ENCODE measurements at places on chromosomes 2 and 18.

GRCh38 chr2:218033590-218034496 lies 31.0 kb upstream of the TNS1 start:
- DNase-seq: no peak

DNA sequence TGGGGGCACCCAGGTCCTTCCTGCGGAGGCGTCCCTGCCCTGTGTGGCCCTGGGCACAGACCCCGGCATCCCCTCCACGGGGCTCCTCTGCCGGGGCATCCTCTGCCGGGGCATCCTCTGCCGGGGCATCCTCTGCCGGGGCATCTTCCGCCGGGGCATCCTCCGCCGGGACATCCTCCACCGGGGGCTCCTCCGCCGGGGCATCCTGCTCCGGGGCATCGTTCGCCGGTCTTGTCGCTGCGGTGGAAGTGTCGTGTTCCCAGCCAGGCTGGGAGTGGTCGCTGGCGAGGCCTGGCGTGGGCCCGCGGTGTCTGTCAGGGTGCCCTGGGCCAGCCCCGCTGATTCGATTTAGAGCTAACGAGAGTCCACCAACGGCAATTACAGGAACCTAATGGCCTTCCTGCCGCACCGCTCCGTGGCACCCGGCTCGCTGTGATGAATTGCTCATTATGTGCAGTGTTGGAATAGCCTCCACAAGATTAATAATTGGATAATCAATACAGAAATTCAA lies 115.1 kb downstream of the NFATC1 start:
- DNase-seq: no peak

- no peak for DNase-seq
Observed at GRCh38 chr2:168097431-168097830, 150.0 kb downstream of the STK39 start.

DNA sequence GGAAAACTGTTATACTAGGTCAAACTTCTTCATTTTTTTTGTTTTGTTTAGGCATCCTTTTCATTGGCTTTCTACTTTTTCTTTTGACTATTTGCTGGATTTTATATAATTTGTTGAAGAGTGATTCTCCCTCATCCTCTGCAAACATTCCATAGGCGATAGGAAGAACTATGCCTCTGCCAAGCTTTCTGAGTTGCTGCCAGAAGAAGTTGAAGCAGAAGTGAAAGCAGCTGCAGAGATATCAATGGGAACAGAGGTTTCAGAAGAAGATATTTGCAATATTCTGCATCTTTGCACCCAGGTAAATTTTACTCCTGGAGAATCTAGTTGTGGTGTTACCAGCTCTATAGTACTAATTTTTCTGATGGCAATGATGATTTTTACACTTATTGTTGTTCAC lies 25.4 kb downstream of the NOP58 start:
- no peak for DNase-seq

GRCh38 chr2:165295643-165296042 lies 56.4 kb downstream of the SCN2A start:
- DNase-seq: no peak

DNA sequence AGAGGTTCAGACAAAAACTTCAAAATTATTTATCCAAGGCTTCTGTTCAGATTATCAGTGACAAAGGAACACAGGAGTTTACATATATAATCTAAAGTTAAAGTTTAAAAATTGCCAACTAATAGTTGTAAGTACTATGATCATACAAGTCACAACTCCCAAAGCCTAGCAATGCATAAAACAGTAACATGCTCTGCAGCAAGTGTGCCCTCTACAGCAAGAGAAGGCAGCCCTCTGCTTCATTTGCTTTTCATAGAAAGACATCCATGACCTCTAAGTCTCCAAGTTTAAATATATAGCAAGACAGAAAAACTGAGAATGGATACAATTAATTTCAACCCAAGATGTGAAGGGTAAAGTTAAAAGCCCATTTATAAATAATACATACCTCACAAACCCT lies 13.3 kb downstream of the RAB1A start:
- no peak for DNase-seq

- no peak for DNase-seq
Observed at GRCh38 chr18:3354506-3354905, 92.6 kb downstream of the MYL12B start.

- DNase-seq: no peak
Observed at GRCh38 chr2:115077626-115078025, 635.2 kb downstream of the DPP10 start.

GRCh38 chr18:31710826-31711225 lies 26.4 kb upstream of the B4GALT6 start:
- DNase-seq: no peak

DNA sequence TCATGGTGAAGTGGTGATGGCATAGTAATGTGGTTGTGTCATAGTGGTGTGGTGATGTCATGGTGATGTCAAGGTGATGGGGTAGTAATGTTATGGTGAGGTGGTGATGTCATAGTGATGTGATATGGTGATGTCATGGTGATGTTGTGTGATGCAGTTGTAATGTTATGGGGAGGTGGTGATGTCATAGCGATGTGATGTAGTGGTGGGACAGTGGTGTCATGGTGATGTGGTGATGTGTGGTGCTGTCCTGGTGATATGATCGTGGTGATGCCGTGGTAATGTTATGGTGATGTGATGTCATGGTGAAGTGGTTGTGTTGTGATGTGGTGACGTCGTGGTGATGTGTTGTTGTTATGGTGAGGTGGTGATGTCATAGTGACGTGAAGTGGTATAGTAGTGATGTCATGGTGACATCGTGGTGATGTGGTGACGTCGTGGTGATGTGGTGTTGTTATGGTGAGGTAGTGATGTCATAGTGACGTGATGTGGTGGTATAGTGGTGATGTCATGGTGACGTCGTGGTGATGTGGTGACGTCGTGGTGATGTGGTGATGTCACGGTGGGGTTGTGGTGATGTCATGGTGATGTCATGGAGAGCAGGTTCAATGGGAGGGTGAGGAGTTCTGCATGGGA lies 242.7 kb upstream of the MYT1L start:
- DNase-seq: no peak

DNA sequence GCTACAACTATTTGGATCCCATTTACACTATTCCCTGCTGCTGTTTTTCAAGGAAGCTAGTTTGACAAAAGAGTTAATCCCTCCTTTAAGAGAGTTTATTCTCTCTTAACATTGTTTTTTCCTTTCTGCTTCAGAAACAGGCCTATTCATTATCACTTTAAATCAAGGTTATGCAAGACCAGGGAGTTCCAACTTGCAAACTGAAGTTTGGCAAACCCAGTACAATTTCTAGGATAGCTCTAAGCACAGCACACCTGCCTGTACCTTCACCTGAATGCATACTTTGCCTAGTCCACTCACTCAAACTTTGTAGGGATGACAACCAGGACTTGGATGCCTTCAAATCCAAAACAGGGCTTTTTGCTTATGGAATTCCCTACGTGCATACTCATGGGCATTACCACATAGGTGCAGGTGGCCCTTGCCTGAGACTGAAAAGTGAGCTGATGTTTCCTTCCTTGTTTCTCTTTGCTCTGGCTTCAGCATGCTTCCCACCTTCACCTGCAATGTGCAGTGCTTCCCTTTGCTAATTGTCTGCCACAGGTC lies 193.8 kb upstream of the MMADHC start:
- DNase-seq: no peak

- no peak for DNase-seq
Observed at GRCh38 chr18:41378598-41378997, 576.4 kb upstream of the PIK3C3 start.

Data from bone marrow (tissue), 2 donors.